Heart right ventricle (tissue), 16 donors: ENCODE measurements at places on chromosomes 1 and 21. TPM values are rescaled to one million over a fixed set of nuclear protein-coding genes. Genes with fewer than 3 reads are reported as not detected.

The LDLRAD1 gene
- not detected for total RNA-seq

DNA sequence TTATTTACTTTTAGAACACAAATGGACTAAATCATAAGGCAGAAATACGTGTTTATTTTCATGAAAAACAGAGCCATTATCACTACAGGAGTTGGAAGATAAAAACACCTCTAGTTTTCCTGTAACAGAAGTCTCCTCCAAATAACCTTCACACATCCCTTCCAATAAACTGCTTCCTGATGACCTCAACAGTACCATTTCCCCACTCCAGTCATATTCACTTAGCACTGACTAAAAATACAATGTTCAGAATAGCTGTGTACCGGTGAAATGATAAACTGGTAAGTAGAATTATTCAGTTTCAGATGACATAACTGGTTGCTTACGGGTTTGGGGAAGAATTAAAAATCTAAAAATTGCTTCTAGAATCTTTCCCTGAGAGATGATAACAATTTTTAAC lies 137.9 kb downstream of the DENND1B start:
- DNase-seq, result no peak
- H3K4me3 ChIP-seq, result no peak overlapping the region
- no peaks in the 10 kb centered on the region for H3K4me1 ChIP-seq
- H3K27ac ChIP-seq, result no peak overlapping the region
- no peaks in the 10 kb centered on the region for H3K27me3 ChIP-seq

The NBPF6 gene
- not detected for total RNA-seq

GRCh38 chr1:216617081-216617875 lies 106.0 kb downstream of the ESRRG start:
- H3K4me3 ChIP-seq, result no peak overlapping the region
- H3K4me1 ChIP-seq, result no peaks in the 10 kb centered on the region
- H3K36me3 ChIP-seq, result no peaks in the 10 kb centered on the region
- peak overlapping the region; percentile 22 for H3K27ac ChIP-seq
- no peaks in the 10 kb centered on the region for H3K27me3 ChIP-seq

DNA sequence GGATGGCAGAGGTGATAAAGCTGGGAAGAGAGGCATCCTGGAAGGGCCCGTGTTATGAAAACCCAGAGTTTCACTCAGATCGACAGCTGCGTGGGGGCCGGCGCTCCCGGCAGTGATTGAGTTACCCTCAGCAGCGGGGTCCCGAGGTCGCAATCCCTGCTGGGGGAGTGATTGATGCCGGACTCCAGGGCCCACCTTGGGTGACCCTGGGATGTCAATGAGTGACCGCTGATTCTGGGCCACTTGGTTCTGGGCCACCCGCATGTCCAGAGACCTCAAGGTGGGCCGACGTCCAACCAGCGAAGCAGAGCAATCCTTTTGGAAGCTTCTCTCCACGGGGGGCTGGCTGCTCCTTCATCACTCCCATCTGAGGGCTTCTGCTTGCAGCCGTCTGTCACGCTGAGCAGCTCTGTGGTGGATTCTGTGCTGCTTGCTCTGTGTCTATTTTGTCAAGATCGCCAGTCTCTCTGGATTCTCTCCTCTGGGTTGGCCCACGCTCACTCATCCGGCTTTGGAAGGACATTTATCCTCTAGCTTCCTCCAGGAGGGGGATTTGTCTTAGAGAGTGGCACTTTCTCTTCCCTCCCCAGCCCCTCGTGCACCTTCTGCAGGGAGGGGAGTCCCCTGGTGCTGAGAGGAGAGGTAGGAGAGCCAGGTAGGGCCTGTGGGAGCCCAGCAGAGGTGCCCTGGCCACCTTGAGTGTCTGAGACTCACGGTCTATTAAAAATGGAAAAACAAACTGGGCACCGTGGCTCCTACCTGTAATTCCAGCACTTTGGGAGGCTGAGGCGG lies 110.9 kb upstream of the C1orf174 start:
- no peak overlapping the region for H3K27ac ChIP-seq
- H3K4me3 ChIP-seq, result no peak overlapping the region
- DNase-seq, result no peak
- no peaks in the 10 kb centered on the region for H3K36me3 ChIP-seq

- H3K27ac ChIP-seq, result no peak overlapping the region
- no peaks in the 10 kb centered on the region for H3K27me3 ChIP-seq
- DNase-seq, result no peak
- no peaks in the 10 kb centered on the region for H3K36me3 ChIP-seq
These were observed 47.2 kb downstream of the CAPN9 start for GRCh38 chr1:230794431-230794830.

The DCST2 gene
- total RNA-seq, result 0.30 TPM

GRCh38 chr21:25385911-25386474 lies 221.3 kb downstream of the MRPL39 start:
- no peak overlapping the region for H3K4me3 ChIP-seq
- no peak overlapping the region for H3K27ac ChIP-seq
- H3K36me3 ChIP-seq, result no peaks in the 10 kb centered on the region
- DNase-seq, result no peak
- H3K27me3 ChIP-seq, result no peaks in the 10 kb centered on the region

- no peaks in the 10 kb centered on the region for H3K27me3 ChIP-seq
- H3K27ac ChIP-seq, result no peak overlapping the region
- H3K36me3 ChIP-seq, result no peaks in the 10 kb centered on the region
- no peak overlapping the region for H3K4me3 ChIP-seq
- H3K4me1 ChIP-seq, result no peaks in the 10 kb centered on the region
- no peak for DNase-seq
These were observed 17.1 kb downstream of the KIF21B start for GRCh38 chr1:201006450-201006849.

The DIRAS3 gene
- 14.5 TPM for total RNA-seq

The FCAMR gene
- not detected for total RNA-seq

DNA sequence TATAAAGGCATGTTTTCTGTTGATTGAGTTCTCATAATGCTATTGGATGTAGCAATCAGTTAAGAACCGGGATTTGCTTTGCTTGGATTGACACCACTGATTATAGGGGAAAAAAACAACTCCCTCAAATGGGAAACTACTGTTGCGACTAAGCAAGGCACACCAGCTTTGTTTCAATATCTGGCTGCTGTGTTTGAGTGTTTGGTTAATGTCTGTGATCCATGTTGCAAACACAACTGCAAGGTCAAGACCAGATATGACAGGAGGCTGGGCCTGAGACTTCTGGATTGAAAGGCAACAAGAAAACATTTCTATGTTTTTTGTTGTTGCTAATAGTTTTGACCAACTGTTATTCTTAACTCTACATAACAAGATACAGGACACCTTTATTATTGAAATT lies 50.7 kb downstream of the MTR start:
- H3K4me3 ChIP-seq, result no peak overlapping the region
- H3K4me1 ChIP-seq, result peaks cover 15% of the 10 kb centered on the region
- H3K27ac ChIP-seq, result peak overlapping the region; percentile 71
- H3K27me3 ChIP-seq, result no peaks in the 10 kb centered on the region

The AMY1B gene
- total RNA-seq, result not detected

The PRUNE1 gene
- 37.5 TPM for total RNA-seq

DNA sequence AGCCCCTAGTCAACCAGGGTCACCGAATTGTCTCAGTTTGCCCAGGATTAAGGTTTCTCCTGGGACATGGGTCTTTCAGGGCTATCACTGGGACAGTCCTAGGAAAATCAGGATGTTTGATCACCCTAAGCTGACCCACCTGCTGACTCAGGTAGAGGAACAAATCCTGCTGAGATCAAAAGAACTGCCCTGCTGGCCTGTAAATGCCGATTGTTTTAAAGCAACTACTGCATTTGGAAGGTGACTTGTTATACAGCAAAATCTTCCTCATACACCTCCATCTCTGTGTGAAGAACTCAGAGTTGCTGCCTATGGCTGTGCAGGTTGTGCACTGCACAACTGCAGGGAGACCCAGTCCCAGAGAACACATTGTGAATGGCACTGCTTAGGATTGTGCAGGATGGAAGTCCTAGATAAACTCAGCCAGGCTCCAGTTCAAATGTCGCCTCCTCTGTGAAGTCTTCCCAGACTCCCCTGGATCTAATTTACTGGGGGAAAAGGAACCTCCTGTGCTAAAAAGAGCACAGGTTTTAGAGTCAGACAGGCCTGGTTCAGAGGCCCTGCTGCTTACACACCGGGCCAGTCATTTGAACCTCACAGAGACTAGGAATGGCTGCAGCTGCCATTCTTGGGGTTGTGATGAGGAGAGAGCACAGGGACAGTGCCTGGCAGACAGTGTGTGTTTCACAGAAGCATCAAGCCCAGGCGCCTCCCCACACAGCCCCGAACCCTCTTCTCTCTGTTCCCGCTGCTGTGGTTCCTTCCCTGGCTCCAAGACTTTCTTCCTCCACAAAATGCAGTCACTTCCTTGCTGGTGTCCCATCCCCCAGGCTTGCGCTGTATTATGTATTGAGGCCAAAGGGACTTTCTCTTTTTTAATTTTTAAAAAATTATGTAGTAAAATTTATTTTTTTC lies 23.2 kb upstream of the LRP8 start:
- no peak overlapping the region for H3K4me3 ChIP-seq
- no peaks in the 10 kb centered on the region for H3K4me1 ChIP-seq
- no peaks in the 10 kb centered on the region for H3K36me3 ChIP-seq
- H3K27ac ChIP-seq, result no peak overlapping the region
- H3K27me3 ChIP-seq, result no peaks in the 10 kb centered on the region
- DNase-seq, result no peak

DNA sequence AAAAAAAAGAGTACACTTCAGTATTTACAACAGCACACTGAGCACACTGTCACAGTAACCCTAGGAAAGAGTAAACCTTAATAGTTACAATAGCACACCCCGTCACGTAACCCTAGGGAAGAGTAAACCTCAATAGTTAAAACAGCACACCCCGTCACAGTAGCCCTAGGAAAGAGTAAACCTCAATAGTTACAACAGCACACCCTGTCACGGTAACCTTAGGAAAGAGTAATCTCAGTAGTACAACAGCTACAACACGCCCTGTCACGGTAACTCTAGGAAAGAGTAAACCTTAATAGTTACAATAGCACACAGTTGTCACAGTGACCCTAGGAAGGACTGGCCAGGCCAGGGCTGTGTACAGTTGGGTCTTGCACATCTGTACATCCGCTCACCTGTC lies 3.0 kb downstream of the CDK11A start:
- no peak overlapping the region for H3K4me3 ChIP-seq
- H3K27me3 ChIP-seq, result no peaks in the 10 kb centered on the region
- H3K4me1 ChIP-seq, result peaks cover 4% of the 10 kb centered on the region
- no peak for DNase-seq
- H3K36me3 ChIP-seq, result peaks cover 56% of the 10 kb centered on the region

The PI4KB gene
- 38.5 TPM for total RNA-seq

- H3K36me3 ChIP-seq, result no peaks in the 10 kb centered on the region
- no peaks in the 10 kb centered on the region for H3K4me1 ChIP-seq
- no peak overlapping the region for H3K27ac ChIP-seq
- no peak for DNase-seq
- no peak overlapping the region for H3K4me3 ChIP-seq
These were observed 24.0 kb downstream of the ADGRL2 start for GRCh38 chr1:81824759-81825158.

GRCh38 chr1:22375601-22376000 lies 76.0 kb upstream of the ZBTB40 start:
- H3K27ac ChIP-seq, result no peak overlapping the region
- no peaks in the 10 kb centered on the region for H3K4me1 ChIP-seq
- H3K27me3 ChIP-seq, result peaks cover 23% of the 10 kb centered on the region
- DNase-seq, result no peak
- no peak overlapping the region for H3K4me3 ChIP-seq

DNA sequence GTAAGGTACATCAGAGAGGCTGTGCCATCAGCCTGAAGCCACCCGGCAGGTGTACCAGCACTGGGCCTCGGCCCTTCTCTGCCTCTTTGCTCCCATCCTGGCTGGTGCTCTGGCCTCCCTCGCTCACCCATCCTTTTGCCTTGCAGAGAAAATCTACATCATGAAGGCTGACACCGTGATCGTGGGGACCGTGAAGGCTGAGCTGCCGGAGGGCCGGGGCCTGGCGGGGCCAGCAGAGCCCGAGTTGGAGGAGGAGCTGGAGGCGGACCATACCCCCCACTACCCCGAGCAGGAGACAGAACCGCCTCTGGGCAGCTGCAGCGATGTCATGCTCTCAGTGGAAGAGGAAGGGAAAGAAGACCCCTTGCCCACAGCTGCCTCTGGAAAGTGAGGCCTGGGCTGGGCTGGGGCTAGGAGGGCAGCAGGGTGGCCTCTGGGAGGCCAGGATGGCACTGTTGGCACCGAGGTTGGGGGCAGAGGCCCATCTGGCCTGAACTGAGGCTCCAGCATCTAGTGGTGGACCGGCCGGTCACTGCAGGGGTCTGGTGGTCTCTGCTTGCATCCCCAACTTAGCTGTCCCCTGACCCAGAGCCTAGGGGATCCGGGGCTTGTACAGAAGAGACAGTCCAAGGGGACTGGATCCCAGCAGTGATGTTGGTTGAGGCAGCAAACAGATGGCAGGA lies 24.5 kb upstream of the TNFRSF1B start:
- H3K27me3 ChIP-seq, result no peaks in the 10 kb centered on the region
- H3K4me1 ChIP-seq, result peaks cover 74% of the 10 kb centered on the region
- H3K27ac ChIP-seq, result peak overlapping the region; percentile 66
- no peak for DNase-seq

The PTGFR gene
- total RNA-seq, result 0.77 TPM

The TESK2 gene
- total RNA-seq, result 0.87 TPM

The SEMA4A gene
- total RNA-seq, result 1.5 TPM

- H3K36me3 ChIP-seq, result no peaks in the 10 kb centered on the region
- no peak for DNase-seq
- H3K27me3 ChIP-seq, result no peaks in the 10 kb centered on the region
- H3K4me3 ChIP-seq, result no peak overlapping the region
These were observed 1058.0 kb upstream of the ADGRL4 start for GRCh38 chr1:80064524-80064923.

GRCh38 chr1:91031081-91031480 lies 9.2 kb upstream of the ZNF644 start:
- no peak overlapping the region for H3K4me3 ChIP-seq
- H3K27ac ChIP-seq, result no peak overlapping the region
- H3K36me3 ChIP-seq, result no peaks in the 10 kb centered on the region
- DNase-seq, result no peak
- peaks cover 5% of the 10 kb centered on the region for H3K27me3 ChIP-seq

- DNase-seq, result no peak
- H3K4me1 ChIP-seq, result peaks cover 46% of the 10 kb centered on the region
- no peaks in the 10 kb centered on the region for H3K27me3 ChIP-seq
- no peak overlapping the region for H3K27ac ChIP-seq
- no peak overlapping the region for H3K4me3 ChIP-seq
These were observed 53.4 kb upstream of the RPL11 start for GRCh38 chr1:23638188-23638619.

GRCh38 chr1:220631238-220631815 lies 58.8 kb upstream of the C1orf115 start:
- H3K36me3 ChIP-seq, result peaks cover 15% of the 10 kb centered on the region
- DNase-seq, result no peak
- no peaks in the 10 kb centered on the region for H3K27me3 ChIP-seq
- H3K4me3 ChIP-seq, result no peak overlapping the region

The PLA2G2A gene
- total RNA-seq, result 200 TPM

- peaks cover 45% of the 10 kb centered on the region for H3K4me1 ChIP-seq
- H3K27ac ChIP-seq, result no peak overlapping the region
- no peaks in the 10 kb centered on the region for H3K36me3 ChIP-seq
- DNase-seq, result no peak
These were observed 14.9 kb upstream of the MACF1 start for GRCh38 chr1:39189592-39190041.

GRCh38 chr1:207073906-207074820 lies 14.5 kb upstream of the C4BPB start:
- H3K27me3 ChIP-seq, result no peaks in the 10 kb centered on the region
- H3K36me3 ChIP-seq, result peaks cover 72% of the 10 kb centered on the region
- DNase-seq, result no peak
- no peak overlapping the region for H3K4me3 ChIP-seq
- no peak overlapping the region for H3K27ac ChIP-seq
